ENCODE measurements at places on chromosomes 2 and 18.

GRCh38 chr2:149145314-149146295 is 107.1 kb downstream of the LYPD6B start:
- no peak for DNase-seq

- no peak for DNase-seq
Observed at GRCh38 chr2:16394072-16394985, 271.3 kb downstream of the CYRIA start.

DNA sequence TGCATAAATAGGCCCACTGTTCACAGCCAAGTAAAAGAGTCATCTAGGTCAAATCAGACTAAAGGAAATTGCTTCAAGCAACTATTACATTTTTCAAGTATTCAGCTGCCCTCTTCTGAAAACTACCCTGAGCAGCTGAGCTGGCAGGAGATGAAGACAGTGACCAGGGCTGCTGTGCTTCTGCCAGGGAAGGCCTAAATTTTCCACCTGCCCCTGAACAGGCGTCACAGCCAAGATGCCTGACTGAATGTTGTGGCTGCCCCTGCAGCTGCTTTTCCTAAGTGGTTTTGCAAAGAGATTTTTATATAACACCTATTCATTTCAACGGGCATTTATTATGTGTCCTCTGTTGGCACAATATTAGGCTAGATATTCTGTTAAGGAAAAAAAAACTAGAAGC is 96.7 kb upstream of the RPE start:
- no peak for DNase-seq

DNA sequence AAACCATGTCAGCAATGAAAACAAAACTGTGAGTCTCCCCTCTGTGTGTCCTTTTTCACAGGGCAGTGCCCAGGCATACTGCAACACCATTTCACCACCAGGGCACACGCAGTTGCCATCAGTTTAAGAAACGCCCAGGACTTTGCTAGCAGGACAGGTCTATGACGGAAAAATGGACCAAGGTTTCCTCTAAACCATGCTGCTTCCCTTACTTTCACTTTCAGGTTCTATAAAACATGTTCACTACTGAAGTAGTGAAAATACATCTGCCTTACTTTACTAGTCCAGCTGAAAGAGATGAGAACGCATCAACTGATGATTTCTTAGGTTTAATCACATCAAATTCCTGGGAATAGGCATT is 110.5 kb downstream of the TCF4 start:
- no peak for DNase-seq

GRCh38 chr18:77250501-77250925 is 865 bp downstream of the GALR1 start:
- DNase-seq = no peak

DNA sequence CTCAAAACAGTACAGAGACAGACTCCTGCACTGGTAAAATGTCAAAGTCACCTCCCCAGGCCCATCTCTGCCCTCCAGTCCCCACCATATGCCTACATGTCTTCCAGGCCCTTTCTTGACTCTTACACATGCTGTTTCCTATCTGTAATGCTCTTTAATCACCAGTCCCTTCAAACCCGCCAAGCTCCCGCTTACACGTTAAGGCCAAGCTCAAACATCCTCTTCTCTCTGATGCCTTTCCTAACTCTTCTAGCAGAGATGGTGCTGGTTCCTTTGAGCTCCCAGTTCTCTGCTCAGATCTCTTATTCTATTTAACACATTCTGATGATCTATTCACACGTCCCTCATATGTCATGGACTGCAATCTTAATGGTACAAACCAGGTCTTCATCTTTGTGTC is 5.0 kb downstream of the EVA1A start:
- no peak for DNase-seq

DNA sequence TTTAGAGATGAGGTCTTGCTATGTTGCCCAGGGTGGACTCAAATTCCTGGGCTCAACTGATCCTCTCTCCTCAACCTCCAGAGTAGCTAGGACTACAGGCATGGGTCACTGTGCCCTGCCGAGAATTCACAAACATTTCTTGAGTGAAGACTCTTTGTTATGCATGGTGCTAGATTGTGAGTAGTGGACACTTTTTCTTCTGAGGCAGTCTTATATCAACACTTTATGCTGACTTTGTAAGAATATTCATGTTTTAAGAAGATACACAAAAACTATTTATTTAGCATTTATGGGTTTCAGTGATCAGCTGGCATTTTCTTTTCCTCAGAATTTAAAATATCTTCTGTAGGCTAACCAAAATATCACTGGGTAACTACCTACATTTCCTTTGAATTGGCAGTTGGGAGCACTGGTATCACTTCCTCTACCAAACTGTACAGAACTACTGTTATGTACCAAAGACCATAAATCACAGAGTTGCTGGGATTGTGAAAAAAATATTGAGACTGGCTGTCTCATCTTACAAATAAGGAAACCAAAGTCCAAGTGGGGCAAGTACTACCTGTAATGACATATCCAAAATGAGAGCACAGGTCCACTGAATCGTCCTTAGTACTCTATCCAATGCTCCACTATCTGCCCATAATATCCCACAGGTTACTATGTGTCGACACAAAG is 34.0 kb downstream of the DOCK10 start:
- DNase-seq = no peak

DNA sequence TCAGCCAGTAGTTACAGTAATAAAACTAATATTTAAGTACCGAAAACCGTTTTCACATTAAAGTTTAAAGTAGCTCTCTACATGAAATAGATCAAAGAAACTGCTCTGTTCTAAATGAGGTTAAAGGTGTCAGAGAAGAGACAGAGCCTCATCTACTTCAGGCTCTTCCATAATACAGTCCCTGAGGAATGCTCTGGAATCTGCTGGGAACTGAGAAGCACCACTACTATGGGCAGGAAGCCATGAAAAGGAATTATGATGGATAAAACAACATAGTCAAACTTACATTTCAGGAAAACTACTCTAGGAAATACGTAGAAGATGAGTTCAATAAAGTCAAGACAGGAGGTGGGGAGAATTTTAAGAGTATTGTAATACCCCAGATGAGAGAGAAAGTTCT is 60.0 kb downstream of the ROCK1 start:
- no peak for DNase-seq

GRCh38 chr2:240765007-240765406 is 55.0 kb downstream of the KIF1A start:
- no peak for DNase-seq

DNA sequence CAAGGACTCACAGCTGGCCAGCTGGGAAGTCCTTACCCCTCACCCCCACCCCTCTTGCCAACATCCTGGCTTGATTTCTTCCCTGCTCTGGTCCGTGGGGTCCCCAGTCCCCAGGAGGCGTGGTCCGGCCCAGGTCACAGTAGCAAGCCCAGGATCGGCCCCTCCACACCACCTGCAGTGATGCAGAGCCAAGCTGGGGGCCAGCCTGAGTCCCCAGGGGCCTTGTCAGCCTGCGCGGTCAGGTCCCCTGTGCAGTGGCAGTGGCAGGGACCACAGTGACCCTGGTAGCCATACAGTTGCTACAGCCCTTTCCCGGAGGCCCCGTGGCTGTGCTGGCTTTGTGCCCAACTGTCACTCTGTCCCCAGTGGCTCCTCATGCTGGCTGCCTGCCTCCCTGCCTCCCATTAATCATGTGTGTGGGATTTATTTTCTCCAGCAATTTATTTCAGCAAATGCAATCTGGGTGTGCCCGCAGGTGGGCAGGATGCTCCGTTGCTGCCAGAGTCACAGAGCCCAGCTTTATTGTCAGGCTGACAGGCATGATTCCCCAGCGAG is 8.8 kb upstream of the PRSS56 start:
- DNase-seq = no peak

DNA sequence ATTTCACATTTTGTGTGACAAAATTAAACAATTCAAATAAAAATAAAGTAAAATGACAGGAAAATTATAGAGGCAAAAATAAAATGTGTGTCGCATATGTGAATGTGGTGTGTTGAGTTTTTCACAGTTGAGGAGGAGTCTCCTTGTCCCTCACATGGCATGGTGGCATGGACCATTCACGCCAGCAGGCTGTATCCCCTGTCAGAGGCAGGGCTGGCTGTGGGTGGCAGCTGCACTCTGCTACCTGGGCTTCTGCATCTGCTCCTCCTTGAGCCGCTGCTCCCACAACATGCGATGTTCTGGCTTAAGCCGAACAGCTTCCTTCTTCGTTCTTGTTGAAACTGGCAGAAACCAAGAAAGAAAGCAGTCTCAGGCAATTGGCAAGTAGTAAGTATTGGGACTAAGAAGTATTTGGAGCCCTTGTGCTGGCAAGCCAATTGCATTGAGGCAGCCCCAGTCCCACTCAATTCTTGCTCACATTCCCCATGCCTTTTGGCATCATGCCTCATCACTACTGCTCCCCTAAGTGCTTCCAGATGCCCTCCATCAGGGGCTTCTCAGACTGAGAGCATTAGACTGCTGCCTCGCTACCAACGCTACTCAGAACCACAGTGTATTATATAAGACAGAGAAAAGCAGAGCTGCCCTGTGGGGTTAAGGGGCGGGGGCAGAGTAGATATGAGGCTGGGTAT is 177.9 kb upstream of the NABP1 start:
- DNase-seq = peak; percentile 57

GRCh38 chr2:28869494-28870145 is 489 bp downstream of the TRMT61B start:
- DNase-seq = no peak

GRCh38 chr2:172702451-172702850 is 33.2 kb upstream of the RAPGEF4 start:
- DNase-seq = no peak

DNA sequence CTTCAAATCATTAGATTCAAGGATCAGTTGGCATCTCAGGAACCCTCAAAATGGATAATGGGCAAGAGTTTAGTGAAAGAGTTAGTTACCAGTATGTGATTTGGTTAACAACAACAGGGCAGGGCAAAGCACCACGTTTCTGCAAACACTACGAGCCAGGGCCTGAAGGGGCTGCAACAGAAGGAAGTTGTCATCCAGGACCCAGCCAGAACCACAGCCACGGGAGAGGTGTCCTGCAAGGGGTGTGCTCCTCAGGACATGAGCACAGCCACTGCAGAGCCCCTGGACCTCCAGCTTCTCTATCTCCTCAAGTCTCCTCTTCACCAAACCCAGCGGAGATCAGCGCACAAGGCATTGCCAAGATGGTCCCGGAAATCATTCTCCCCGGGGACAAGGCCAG is 173.3 kb upstream of the PIEZO2 start:
- no peak for DNase-seq

GRCh38 chr18:416930-417329 is 83.6 kb downstream of the COLEC12 start:
- DNase-seq = no peak

- no peak for DNase-seq
Observed at GRCh38 chr2:71884303-71885042, 263.2 kb downstream of the CYP26B1 start.

DNA sequence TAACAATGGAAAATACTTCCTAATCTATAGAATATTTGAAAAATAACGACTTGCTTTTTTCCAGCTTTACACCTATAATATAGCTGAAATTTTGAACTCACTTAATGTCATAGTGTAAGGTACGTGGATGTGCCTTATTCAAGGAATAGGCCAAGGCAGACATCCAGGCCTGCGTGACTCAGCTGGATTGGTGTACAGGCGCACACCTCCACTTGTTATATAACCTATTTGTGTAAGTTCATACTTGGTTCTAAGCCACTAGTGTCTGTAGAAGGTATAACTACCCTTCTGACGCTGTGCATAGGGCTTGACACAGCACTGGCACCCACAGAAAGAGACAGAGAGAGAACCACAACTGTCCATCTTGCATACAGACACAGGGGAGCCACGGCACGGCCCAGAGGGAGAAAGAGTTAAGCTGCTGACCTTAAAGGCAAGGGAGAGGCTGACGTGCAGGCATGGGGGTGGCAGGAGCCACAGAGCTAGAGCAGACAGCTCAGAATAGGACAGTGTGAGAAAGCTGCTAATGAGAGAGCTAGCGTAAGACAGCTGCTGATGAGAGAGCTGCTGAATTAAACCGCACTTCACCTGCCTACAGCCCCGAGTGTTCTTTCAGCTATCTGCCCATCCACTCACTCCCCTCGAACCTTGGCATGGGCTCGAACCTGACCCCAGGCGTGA is 16.1 kb downstream of the CCDC178 start:
- DNase-seq = no peak

DNA sequence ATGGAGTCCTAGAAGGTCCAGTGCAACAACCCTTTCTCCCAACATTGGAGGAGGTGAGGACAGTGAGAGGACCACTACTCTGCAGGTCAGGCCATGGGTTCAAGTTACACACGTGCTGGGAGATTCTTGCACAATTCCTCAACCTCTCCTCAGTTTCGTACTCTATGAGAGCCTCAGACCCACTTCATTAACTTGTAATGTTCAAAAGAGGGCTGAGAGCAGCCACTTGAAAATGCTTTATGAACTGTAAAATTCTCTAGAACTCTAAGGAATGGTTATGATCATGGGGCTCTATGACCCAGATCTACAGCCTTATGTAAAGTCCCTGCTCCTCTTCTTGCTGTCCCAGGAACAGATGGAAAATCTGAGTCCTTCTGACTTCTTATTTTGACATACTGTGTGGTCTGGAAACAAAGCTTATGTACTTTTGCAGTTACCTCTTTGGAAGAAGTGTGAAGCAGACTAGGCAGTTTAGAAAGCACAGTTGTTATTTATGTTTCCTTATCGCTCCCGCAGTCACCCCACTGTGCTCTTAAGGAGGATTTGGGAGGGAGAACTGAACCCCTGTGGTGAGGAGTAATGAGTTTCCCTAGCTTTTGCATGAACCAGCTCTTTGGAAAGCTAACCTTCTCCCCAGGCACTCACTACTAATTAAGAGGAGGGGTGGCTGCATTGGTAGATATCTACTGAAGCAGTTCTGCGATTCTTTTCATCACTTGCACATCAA is 296.6 kb downstream of the LRRTM1 start:
- DNase-seq = no peak

DNA sequence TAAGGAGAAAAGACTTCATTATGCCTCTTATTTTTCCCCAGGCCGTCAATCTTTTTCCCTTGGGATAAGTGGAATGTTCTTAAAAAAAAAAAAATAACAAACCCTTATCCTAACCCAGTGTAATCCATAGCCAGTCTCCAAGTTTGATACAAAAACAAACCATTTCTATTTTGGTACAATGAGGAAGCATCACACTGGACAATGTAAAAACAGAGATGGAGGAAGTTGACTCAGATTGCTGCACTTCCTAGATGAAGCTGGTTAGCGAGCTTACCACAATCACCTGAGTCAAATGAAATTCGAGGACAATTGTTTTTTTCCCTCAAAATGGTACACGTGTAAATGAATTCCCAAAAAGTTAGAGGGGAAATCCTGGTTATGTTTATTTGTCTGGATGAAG is 259.7 kb downstream of the TCF4 start:
- DNase-seq = no peak

DNA sequence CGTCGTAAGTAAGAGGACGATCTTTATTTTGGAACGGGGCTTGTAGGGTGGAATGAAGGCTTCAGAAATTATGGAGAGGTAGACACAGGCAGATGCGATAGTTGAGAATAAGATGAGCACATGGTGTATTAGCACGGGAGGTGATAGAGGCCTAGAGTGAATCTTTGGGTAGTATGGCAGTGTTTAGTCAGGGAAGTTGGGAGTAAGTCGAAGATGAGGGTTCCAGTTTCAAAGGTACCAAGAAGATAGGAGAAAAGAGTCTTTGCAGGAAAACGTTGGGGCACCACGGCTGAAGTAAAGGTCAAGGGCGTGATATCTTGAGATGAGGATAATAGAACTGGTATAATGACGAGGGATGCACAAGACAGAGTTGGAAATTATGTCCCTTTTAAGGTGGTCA is 654 bp downstream of the PIK3C3 start:
- no peak for DNase-seq
